ENCODE measurements at places on chromosomes 11 and 22.
A peak's percentile ranks its signal among the peaks of the same experiment; 100 is the strongest.

DNA sequence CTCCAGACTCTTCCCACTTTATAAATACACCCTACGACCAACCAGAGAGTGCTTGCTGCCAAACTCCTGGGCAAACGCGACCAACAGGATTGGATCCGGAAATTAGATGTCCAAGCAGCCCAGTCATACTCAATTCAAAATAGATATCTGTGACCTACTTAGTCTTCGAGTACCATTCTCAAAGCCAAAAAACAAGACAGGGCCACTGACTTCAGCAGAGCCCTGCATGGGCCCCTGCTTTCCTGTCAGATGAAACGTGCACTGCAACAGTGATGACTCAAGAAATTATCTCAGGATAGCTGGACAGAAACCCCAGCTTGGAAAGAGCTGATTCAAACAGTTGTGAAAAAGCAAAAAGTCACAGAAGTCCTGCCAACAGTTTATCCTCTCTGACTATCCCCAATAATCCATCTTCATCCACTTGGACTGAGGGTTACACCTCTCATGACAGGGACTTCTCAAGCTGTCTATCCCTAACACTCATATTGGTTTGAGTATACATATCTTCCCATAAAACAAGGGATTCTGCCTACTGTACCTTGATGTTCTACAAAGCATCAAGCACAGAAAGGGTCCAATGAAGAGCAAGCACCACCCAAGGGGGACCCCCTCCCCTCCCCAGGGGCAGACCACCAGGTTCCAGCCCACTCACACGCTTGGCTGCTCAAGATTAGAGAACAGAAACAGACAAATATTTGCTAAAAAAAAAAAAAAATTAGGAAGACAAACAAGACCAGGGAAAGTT lies 17.4 kb downstream of the SMCO4 start:
- DNase-seq: no peak

- DNase-seq: no peak
Observed at GRCh38 chr22:37400719-37401118, 26.6 kb downstream of the ELFN2 start.

DNA sequence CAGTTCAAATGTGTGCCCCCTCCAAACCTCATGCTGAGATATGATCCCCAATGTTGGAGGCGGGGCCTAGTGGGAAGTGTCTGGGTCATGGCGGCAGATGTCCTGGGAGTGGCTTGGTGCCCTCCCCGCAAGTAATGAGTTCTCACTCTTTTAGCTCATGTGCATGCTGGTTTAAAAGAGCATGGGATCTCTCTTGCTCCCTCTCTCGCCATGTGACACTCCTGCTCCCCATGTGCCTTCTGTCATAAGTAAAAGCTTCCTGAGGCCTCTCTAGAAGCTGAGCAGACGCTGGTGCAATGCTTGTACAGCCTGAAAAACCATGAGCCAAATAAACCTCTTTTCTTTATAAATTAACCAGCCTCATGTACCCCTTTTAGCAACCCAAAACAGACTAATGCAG lies 98.8 kb downstream of the SGSM3 start:
- DNase-seq: no peak

GRCh38 chr11:124190298-124191139 lies 7.4 kb downstream of the OR10D3 start:
- no peak for DNase-seq

DNA sequence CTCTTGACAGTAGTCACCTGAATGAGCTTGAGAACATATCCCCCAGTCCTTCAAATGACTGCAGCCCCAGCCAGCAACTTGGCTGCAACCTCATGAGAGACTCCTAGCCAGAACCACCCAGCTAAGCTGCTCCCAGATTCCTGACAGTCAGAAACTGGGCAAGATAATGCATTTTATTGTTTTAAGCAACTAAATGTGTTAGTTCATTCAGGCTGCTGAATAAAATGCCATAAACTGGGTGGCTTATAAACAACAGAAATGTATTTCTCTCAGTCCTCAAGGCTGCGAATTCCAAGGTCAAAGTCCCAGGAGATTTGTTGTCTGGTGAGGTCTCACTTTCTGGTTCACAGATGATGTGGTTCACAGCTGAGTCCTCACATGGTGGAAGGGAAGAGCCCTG lies 5.8 kb upstream of the PAMR1 start:
- DNase-seq: no peak

GRCh38 chr11:121755906-121756305 lies 303.1 kb upstream of the SORL1-AS1 start:
- DNase-seq: no peak

- no peak for DNase-seq
Observed at GRCh38 chr11:116409238-116409637, 363.5 kb downstream of the BUD13 start.

- DNase-seq: no peak
Observed at GRCh38 chr11:120199613-120200012, 11.2 kb upstream of the OAF start.

GRCh38 chr11:328012-328411 lies 7.4 kb upstream of the IFITM3 start:
- DNase-seq: no peak

GRCh38 chr11:43947003-43947500 lies 4.6 kb downstream of the C11orf96 start:
- DNase-seq: no peak

DNA sequence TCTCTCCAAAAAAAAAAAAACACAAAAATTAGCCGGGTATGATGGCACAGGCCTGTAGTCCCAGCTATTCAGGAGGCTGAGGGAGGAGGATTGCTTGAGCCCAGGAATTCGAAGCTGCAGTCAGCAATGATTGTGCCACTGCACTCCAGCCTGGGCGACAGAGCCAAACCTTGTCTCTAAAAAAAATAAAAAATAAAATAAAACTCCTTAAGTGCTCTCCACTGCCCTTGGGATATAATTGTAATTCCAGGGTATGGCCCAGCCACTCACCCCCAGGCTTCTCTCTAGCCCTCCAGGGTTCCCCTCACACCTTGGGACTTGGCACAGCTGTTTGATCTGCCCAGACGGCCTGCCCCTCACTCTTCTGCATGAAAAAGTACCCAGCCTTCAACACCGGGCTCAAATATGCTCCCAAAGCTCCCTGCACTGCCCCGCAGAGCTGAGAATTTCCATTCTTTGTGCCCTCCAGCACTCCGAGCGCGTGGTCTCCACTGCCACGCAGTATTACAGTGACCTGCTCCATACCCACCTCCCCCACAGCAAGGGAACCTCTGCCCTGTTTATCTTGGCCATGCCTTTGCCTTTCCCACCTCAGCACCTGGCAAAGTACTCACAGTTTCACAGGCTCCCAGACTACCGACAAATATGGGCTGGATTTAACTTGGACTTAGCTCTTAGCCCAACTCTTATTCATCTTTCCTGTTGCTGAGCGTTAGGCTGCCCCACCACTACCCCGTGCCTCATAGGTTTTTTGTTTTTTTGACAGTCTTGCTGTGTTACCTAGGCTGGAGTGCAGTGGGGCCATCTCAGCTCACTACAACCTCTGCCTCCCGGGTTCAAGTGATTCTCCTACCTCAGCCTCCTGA lies 7.6 kb upstream of the FTH1 start:
- no peak for DNase-seq

DNA sequence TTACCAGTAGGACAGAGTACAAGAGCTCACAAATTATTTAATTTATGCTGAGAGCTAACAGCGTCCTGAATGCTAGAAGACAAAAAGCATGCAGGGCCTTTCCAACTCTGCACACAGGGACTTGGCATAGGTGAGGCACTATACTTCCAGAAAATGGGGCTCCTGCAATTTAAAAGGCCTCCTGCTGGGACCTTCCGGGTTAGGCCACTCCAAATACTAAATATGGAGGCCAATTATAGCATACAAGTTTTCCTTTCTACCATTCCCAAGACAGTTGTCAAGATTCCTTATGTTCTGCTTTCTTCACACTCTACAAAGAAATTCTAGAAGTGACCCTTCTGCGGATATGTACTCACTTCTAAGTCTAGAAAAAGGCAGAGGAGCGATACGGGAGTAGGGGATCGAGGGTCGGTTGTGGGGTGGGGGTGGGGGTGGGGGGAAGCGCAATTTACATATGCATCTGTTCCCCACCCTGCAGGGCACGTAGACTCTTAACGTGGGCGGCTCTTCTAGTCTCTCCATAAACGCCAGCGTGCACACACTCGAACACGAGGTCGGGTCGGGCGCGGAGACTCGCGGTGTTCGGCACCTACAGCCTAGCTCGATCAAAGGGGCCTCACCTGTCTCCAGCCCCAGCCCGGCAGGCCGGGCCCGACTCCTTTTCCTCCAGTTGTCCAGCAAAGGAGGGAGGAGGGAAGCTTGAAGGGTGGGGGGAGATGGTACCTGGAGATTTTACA lies 728 bp downstream of the DCUN1D5 start:
- DNase-seq: no peak

DNA sequence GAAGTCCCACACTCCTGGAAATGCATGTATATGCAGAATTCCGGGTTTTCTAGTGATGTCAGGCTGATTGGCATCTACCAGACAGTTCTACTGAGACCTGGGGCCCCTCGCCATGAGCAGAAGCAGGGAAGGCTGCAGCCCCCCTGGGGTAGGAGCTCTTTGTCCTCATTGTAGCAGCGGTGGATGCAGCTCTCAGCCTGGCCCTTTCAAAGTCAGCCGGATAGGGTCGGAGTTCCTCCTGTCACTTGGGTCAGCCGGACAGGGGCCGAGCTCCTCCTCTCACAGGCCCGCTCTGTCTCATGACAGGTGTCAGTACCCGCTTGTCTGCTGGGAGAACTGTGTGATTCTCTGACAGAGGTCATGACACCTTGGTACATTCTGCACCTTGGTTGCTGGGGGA lies 30.0 kb downstream of the MRGPRD start:
- no peak for DNase-seq

DNA sequence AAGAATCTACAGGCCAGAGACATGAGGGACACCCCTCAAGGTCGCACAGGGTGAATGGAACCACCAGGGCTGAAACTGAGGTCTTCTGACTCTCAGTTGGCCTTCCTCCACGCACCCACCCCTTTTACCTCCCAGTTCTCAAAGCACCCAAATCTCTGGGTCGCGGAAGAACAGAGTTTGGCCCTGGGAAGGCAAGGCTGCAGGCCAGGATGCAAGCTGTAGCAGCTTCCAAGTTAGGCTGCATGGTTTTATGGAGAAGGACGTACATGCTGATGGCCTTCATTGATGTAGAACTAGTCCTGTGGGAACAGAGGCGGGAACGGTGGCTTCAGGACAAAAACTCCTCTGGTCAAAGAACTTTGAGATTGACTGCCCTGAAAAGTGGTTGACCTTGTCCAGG lies 143.5 kb upstream of the B3GAT1 start:
- DNase-seq: no peak

DNA sequence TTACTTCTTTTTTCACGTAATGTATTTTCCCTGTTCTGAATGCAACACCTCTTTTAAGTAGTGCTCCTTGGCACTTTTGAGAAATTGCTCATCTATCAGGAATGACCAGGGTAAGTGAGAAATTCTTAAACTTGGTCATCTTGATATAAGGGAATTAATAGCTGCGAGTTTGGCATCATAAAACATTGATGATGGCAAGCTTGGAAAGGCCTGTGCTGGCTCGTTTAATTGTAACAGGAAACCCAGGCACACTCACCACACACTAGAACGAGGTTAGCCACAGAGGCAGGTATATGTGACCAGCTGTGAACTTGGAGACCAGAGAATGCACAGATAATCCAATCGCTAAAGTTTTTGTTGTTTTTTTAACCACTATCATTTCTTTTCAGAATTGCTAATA lies 24.3 kb downstream of the FAM118A start:
- peak; percentile 71 for DNase-seq

- DNase-seq: no peak
Observed at GRCh38 chr11:102112509-102112821, 2.2 kb downstream of the YAP1 start.

- DNase-seq: no peak
Observed at GRCh38 chr22:20434773-20435172, 2.9 kb downstream of the SCARF2 start.

GRCh38 chr11:111010391-111011274 lies 234.9 kb upstream of the POU2AF2 start:
- DNase-seq: no peak

- no peak for DNase-seq
Observed at GRCh38 chr11:135019343-135019871, 607.4 kb upstream of the B3GAT1 start.

DNA sequence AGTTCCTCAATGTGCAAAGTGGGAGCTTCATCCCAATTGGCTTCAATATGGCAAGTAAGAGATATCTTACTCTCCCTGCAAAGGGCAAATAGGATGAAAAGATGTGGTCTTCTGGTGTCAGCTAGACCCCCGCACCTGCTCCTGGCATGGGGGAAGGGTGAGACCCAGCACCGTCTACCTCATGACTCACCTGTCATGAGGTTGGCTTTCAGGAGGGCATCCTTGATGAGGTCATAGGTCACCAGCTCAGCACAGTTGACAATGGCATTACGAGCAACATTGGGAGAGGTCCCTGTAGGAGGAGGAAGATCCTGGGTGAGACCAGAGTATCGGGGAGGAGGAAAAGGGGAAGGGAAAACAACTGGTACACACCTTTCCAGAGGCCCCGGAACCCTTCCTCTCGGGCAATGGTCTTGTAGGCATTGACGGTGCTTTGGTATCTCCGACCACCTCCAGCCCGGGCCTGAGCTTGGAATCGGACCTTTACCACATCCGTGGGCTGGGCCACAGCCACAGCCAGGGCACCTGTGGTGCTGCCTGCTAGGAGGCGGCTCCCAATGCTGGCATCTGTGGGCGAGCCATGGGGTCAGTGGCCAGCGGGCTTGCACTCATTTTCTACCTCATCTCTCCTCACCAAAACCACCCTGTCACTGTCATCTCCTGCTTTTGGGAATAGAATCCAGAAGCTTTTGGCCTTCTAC lies 6.0 kb downstream of the UCP2 start:
- DNase-seq: no peak

- DNase-seq: no peak
Observed at GRCh38 chr11:27649800-27650199, 50.5 kb downstream of the BDNF start.

DNA sequence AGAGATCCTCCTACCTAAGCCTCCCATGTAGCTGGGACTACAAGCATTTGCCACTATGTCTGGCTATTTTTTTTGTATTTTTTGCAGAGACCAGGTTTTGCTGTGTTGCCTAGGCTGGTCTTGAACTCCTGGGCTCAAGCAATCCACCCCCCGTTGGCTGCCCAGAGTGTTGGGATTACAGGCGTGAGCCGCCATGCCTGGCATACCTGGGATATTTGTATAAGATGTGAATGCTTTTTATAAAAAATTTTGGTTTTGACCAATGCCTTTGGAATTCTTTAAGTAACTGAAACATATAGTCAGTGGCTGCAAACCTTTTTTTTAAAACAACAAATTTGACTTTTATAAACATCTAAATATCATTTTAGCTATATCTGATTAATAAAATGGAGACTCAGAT lies 42.4 kb downstream of the ADAMTS8 start:
- no peak for DNase-seq

GRCh38 chr11:62190011-62190410 lies at the start of gene SCGB1D1:
SCGB1D1 (plus strand) TSS chr11:62190216; CDS start chr11:62190285, 69 bp downstream.
- no peak for DNase-seq

Measured in keratinocyte (primary cell).